ENCODE measurements at places on chromosomes 5 and 9. TPM values are rescaled to one million over a fixed set of nuclear protein-coding genes. Genes with fewer than 3 reads are reported as not detected.

IL5 gene
- total RNA-seq: 1.6 TPM

C5orf34 gene
- 16.8 TPM for total RNA-seq

PCDHGB1 gene
- total RNA-seq: not detected

DNA sequence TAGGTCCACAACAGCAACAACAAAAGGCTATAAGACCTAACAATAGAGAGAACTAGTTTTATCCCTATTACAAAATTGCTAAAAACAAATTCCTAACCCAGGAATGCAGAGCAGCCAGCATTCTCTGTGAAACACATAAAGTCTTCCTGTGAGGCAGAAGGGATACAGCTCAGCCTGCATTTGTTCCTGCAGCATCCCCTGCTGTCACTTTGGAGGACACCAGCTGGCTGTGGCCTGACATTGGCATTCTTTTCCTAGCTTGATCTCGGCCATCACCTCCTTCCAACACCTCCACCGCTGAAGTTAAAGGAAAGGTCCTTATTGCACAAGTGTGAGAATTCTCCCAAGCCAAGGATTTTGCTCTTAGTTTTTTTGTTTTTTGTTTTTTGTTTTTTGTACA is 186.1 kb downstream of the SNCAIP start:
- no peaks in the 10 kb centered on the region for H3K4me1 ChIP-seq
- H3K4me3 ChIP-seq: no peak overlapping the region
- peaks cover 2% of the 10 kb centered on the region for H3K27me3 ChIP-seq
- H3K36me3 ChIP-seq: no peaks in the 10 kb centered on the region
- no peak for DNase-seq
- H3K27ac ChIP-seq: no peak overlapping the region

DNA sequence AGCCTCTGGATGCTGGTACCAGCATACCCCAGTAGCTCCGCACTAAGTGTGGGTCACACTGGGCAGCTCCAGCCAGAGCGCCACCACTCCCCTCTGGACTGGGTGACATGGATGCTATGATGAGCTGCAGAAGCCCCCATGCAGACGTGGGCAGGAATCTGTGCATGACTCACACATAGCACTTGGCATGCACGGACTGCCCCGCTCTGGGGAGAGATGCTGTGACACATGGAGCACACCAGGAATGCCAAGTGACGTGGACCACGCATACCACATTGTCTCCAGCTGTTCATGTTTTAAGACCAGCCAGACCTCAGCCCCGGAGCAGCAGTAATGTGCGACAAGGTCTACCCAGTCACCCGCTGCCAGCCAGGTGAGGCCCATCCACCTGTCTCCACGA is 64.1 kb downstream of the SEMA4D start:
- no peak overlapping the region for H3K4me3 ChIP-seq
- no peak overlapping the region for H3K27ac ChIP-seq

- no peaks in the 10 kb centered on the region for H3K27me3 ChIP-seq
- H3K27ac ChIP-seq: no peak overlapping the region
- H3K36me3 ChIP-seq: no peaks in the 10 kb centered on the region
- H3K4me1 ChIP-seq: no peaks in the 10 kb centered on the region
- DNase-seq: no peak
Observed at GRCh38 chr9:71353720-71354119, 232.3 kb upstream of the TRPM3 start.

- no peak overlapping the region for H3K4me3 ChIP-seq
- no peaks in the 10 kb centered on the region for H3K27me3 ChIP-seq
- no peak for DNase-seq
Observed at GRCh38 chr5:94903726-94904125, 285.3 kb downstream of the SLF1 start.

- no peak overlapping the region for H3K4me3 ChIP-seq
- H3K27ac ChIP-seq: no peak overlapping the region
- no peaks in the 10 kb centered on the region for H3K4me1 ChIP-seq
- no peak for DNase-seq
- no peaks in the 10 kb centered on the region for H3K36me3 ChIP-seq
Observed at GRCh38 chr9:75624998-75625397, 265.5 kb upstream of the PCSK5 start.

GRCh38 chr9:81492710-81493447 is 196.5 kb downstream of the TLE1 start:
- H3K27ac ChIP-seq: no peak overlapping the region
- no peak overlapping the region for H3K4me3 ChIP-seq
- no peaks in the 10 kb centered on the region for H3K4me1 ChIP-seq
- no peaks in the 10 kb centered on the region for H3K36me3 ChIP-seq
- no peaks in the 10 kb centered on the region for H3K27me3 ChIP-seq

GRCh38 chr9:71681104-71681707 is 87.1 kb downstream of the CEMIP2 start:
- no peak for DNase-seq
- H3K4me1 ChIP-seq: peaks cover 42% of the 10 kb centered on the region
- no peaks in the 10 kb centered on the region for H3K27me3 ChIP-seq
- peaks cover 15% of the 10 kb centered on the region for H3K36me3 ChIP-seq
